Activated CD8-positive, alpha-beta memory T cell treated with anti-CD3 and anti-CD28 coated beads, Interleukin-2, amount 10 ng/mL, durations not matched to agents 7 days and 5 days (primary cell): ENCODE measurements at places on chromosomes 1 and 21.

GRCh38 chr1:2259668-2260402 is 31.7 kb downstream of the SKI start:
- H3K36me3 ChIP-seq = peaks cover 29% of the 10 kb centered on the region
- DNase-seq = no peak
- no peaks in the 10 kb centered on the region for H3K27me3 ChIP-seq
- peaks cover 27% of the 10 kb centered on the region for H3K4me1 ChIP-seq
- no peak overlapping the region for H3K27ac ChIP-seq
- no peak overlapping the region for H3K4me3 ChIP-seq

GRCh38 chr1:219144658-219145315 is 28.9 kb upstream of the LYPLAL1 start:
- H3K27ac ChIP-seq = no peak overlapping the region
- no peaks in the 10 kb centered on the region for H3K4me1 ChIP-seq

- H3K27me3 ChIP-seq = no peaks in the 10 kb centered on the region
- no peak for DNase-seq
- no peak overlapping the region for H3K27ac ChIP-seq
- no peak overlapping the region for H3K4me3 ChIP-seq
Measured at GRCh38 chr1:1535201-1536018, 5.0 kb downstream of the TMEM240 start.

DNA sequence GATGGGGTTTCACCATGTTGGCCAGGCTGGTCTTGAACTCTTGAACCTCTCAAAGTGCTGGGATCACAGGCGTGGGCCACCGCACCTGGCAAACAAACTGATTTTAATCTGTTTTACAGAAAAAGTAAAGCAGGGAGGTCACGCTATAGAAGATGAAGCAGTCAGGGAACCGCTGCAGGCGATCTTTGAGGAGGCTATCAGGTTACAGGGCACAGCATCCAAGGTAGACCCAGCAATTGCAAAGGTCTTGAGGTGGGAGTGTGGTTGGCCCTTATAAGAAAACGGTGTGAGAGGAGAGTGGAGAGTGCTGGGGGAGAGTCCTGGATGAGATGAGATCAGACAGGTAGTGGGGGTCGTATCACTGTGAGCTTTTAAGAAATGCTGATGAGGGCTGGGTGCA is 2.6 kb upstream of the TMCO4 start:
- peaks cover 6% of the 10 kb centered on the region for H3K27me3 ChIP-seq
- no peak overlapping the region for H3K27ac ChIP-seq
- no peak for DNase-seq
- H3K36me3 ChIP-seq = no peaks in the 10 kb centered on the region
- H3K4me1 ChIP-seq = peaks cover 19% of the 10 kb centered on the region

GRCh38 chr21:18987520-18988026 is 584.0 kb upstream of the TMPRSS15 start:
- H3K4me3 ChIP-seq = no peak overlapping the region
- no peaks in the 10 kb centered on the region for H3K27me3 ChIP-seq
- no peak for DNase-seq
- no peaks in the 10 kb centered on the region for H3K36me3 ChIP-seq
- no peak overlapping the region for H3K27ac ChIP-seq

DNA sequence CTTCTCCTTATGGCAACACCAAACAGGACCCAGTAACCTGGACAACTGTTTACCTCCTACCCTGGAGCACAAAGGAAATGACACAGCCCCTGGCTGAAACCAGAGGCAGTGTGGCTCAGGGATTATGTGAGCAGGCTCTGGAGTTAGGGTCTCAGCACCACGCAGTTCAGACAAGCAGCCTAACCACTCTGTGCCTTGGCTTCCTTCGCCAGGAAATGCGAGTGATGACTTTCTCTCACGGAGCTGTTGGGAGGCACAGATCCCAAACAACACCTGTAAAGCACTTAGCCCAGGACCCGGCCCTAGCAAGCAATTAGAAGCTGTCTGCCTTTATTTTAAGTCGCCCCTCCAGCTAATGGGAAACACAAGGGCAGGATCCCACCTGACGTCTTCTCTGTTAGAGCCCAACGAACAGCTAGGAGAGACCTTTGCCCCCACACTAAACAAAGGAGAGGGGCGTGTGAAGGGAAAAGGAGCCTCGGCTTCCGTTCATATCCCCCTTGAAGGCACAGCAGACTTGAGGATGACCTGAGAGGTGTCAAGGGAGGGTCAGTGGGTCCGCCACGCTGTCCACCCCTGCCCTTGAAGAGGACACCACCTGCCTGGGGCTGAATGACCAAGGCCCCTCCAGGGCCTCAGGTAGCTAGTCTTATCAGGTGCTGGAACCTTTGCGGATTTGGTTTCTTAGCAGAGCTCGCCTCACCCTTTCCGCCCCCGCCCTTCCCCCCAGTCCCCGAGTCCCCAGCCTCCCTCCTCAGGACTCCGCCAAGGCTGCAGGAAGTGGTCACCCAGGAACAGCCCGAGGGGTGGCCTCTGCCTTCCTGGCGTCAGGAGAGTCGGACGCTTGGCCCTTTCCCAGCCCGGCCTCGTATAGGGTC is 860 bp downstream of the TMEM63A start:
- H3K36me3 ChIP-seq = peaks cover 8% of the 10 kb centered on the region
- peak overlapping the region; percentile 87 for H3K27ac ChIP-seq
- peak overlapping the region; percentile 82 for H3K4me3 ChIP-seq

DNA sequence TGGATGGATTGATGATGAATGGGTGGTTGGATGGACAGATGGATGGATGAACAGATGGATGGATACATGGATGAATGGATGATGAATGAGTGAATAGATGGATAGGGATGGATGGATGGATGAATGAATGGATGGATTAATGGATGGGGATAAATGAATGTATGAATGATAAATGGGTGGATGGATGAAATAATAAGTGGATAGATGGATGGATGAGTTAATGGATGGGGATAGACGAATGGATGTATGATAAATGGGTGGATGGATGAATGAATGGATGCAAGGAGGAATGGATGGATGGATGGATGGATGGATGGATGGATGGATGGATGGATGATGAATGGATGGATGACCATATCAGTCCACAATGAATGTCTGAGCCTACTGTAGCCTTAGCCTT is 381.9 kb downstream of the SETD4 start:
- H3K27ac ChIP-seq = no peak overlapping the region
- no peaks in the 10 kb centered on the region for H3K36me3 ChIP-seq
- H3K4me1 ChIP-seq = no peaks in the 10 kb centered on the region
- no peak overlapping the region for H3K4me3 ChIP-seq
- DNase-seq = no peak
- peaks cover 13% of the 10 kb centered on the region for H3K27me3 ChIP-seq

GRCh38 chr1:206566999-206567398 is 45.3 kb downstream of the EIF2D start:
- peaks cover 99% of the 10 kb centered on the region for H3K4me1 ChIP-seq
- no peaks in the 10 kb centered on the region for H3K27me3 ChIP-seq
- no peak for DNase-seq
- peaks cover 84% of the 10 kb centered on the region for H3K36me3 ChIP-seq
- peak overlapping the region; percentile 84 for H3K27ac ChIP-seq

GRCh38 chr1:58060559-58061170 is 485.9 kb downstream of the OMA1 start:
- H3K27ac ChIP-seq = no peak overlapping the region
- no peaks in the 10 kb centered on the region for H3K36me3 ChIP-seq
- no peak for DNase-seq

- H3K27ac ChIP-seq = no peak overlapping the region
- no peak overlapping the region for H3K4me3 ChIP-seq
- no peaks in the 10 kb centered on the region for H3K4me1 ChIP-seq
- H3K27me3 ChIP-seq = no peaks in the 10 kb centered on the region
Measured at GRCh38 chr1:214957330-214958137, 125.0 kb upstream of the KCNK2 start.

- H3K4me3 ChIP-seq = no peak overlapping the region
- H3K27me3 ChIP-seq = peaks cover 39% of the 10 kb centered on the region
- DNase-seq = no peak
- no peak overlapping the region for H3K27ac ChIP-seq
- H3K36me3 ChIP-seq = no peaks in the 10 kb centered on the region
Measured at GRCh38 chr1:199512037-199512710, 515.3 kb upstream of the NR5A2 start.

DNA sequence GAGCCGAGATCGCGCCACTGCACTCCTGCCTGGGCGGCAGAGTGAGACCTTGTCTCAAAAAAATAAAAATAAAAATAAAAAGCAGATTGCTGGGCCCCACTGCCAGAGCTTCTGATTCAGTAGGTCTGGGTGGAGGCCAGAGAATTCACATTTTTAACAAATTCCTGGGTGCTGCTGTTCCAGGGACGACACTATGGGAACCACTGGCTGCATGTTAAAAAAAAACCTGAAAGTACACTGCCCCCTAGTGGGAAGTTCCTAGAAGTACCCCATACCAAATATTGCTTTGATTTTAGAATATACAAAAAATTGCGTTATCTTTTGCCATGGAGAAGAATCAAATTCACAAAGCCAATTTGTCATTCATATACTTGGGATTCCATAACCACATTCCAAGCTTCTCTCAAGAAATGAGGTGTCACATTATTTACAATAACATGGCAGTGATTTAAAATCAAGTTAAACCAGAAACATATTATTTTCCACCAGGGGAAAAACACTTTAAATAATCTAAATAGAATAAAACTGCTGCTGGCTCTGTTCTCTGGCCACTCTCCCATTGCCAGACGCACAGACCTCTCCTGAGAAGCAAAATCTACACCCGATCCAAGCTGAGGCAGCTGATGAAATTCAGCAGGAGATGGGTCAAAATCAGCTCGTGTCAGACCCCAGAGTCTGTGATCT is 27.4 kb downstream of the SYF2 start:
- H3K36me3 ChIP-seq = no peaks in the 10 kb centered on the region
- no peaks in the 10 kb centered on the region for H3K4me1 ChIP-seq
- DNase-seq = no peak
- no peak overlapping the region for H3K27ac ChIP-seq
- no peak overlapping the region for H3K4me3 ChIP-seq

GRCh38 chr1:149844101-149844500 is 55.3 kb upstream of the BOLA1 start:
- peaks cover 39% of the 10 kb centered on the region for H3K36me3 ChIP-seq
- peak overlapping the region; percentile 98 for H3K27ac ChIP-seq
- no peaks in the 10 kb centered on the region for H3K27me3 ChIP-seq

DNA sequence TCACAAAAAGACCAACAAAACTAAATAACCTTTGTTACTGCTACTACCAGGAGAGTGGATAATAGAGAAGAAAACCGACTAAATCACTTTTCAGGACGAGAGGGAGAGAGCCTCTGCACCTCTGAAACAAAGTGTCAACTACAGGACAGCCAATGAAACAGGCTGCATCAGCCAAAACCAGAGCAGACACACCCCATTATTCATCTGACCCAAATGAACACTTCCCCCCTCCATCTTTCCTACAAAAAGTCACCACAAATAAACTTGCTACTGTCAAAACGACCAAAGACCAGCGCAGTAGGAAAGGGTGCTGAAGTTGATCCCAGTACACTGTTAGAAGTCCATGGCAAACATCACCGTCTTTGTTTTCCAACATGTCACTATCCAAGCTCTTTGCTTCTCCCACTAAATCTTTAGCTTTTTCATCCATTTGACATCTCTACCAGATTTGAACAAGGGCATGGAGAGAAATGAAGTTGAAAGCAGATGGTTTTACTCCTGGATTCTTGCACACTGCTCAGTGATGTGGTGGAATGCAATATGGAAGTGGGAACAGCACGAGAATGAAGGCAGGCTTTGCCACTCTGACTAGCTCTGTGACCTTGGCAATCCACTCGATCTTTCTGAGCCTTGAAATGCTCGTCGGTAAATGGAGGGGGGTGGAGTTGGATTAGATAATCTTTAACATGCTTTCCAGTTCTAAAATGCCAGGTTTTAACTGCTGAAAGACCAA is 20.5 kb downstream of the DSTYK start:
- H3K27ac ChIP-seq = no peak overlapping the region
- H3K27me3 ChIP-seq = no peaks in the 10 kb centered on the region
- H3K4me3 ChIP-seq = no peak overlapping the region
- peaks cover 22% of the 10 kb centered on the region for H3K36me3 ChIP-seq
- peaks cover 55% of the 10 kb centered on the region for H3K4me1 ChIP-seq

DNA sequence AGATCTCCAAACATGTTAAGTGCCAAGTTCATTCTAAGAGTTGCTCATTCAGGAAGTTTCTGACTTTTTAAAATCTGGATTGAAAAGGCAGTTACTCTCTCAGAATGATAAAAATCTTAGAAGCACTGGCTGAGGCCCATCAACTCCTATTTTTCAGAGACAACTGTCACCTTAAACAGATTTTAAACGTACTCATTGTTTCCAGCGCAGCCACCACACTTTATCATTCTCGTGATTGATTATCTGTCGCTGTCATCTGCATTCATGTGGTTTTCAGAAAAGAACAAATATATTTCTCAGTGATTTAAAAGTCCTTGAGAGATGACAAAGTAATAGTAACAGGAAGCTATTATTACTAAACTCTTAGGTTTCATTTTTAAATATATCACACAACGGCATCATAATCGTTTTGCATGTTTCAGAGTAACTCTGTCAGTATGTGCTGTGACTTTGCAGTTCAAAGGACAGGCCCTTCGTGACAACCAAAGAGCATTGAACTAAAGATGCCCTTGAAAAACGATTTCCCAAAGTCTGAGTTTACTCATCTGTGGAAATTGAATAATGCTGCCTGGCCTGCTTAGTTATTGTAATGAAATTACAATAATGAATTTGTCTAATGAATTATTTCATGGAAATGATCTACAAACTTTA is 14.9 kb upstream of the KCNK1 start:
- peaks cover 4% of the 10 kb centered on the region for H3K36me3 ChIP-seq
- H3K27ac ChIP-seq = peak overlapping the region; percentile 56
- H3K4me1 ChIP-seq = peaks cover 26% of the 10 kb centered on the region
